ENCODE measurements at places on chromosomes 1 and 21.

GRCh38 chr1:218874313-218874712 lies 299.4 kb upstream of the LYPLAL1 start:
- DNase-seq: no peak

- no peak for DNase-seq
Observed at GRCh38 chr1:218494449-218494852, 149.3 kb downstream of the TGFB2 start.

DNA sequence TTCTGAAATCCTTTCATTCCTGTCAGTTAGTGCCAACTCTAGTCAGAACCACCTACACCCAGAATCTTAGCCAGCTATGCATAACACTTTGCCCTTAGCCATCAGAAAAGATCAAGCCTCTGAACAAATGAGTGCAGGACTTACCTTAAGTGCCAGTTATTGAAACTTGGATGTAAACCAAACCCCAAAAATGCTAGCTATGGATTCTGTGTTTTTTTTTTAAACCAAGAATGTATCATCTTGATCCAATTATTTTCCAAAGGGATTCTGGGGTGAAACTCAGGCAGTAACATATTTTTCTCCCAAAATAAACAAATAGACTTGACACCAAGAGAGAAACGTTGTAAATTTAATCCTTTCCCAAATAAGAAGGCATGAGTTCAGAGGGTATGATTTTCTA lies 538.6 kb upstream of the ADAMTS5 start:
- DNase-seq: no peak

DNA sequence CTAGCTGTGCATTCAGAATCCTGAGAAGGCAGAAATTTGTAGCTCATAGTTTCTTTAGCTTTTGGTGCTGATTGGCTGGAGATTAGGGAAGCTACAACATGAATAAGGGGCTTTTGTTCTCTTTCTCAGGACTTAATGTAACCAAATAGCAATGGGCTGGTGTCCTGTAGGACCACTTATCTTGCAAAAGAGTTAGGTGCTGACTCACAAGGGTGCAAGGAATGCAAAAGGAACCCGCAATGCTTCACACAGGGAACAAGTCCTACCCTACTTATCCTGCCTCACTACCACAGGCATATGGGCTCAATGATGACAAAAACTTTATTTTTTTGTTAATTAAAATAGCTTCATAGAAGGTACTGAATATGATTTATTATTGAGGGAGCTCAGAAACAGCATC lies 541.5 kb downstream of the AMY1C start:
- DNase-seq: no peak

GRCh38 chr1:6574818-6575217 lies 5.0 kb upstream of the ZBTB48 start:
- no peak for DNase-seq

- DNase-seq: no peak
Observed at GRCh38 chr1:216184126-216184680, 239.0 kb downstream of the USH2A start.

DNA sequence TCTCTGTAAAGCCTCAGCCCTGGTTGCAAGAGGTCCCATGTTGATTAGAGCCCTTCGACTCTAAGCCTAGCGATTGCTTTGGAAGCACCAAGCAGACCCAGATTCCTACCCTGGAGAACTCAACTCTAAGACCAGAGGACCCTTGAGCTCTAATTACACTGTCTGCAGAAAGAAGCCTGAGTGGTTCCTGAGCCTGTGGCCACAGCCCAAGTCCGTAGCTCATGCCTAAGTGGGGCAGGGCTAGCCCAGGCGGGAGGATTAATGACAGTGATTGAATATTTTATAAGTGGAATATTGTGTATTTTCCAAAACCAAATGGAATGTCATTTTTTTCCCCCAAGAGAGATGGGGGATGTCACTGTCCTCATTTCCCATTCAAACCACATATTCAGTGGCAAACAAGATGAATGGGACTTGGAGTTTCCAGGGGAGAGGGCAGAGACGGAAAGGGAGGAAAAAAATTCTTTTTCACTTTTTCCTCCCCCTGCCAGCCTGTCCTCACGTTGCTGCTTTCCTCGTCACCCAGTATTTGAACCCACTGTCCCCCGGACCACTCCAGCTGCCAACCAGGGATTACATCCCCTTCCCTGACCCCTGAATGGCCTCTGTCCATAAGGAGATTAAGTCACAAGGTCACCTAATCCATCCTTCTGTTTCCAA lies 79.6 kb upstream of the CTTNBP2NL start:
- no peak for DNase-seq

GRCh38 chr1:109642626-109643025 lies 13.3 kb upstream of the GSTM4 start:
- DNase-seq: no peak

DNA sequence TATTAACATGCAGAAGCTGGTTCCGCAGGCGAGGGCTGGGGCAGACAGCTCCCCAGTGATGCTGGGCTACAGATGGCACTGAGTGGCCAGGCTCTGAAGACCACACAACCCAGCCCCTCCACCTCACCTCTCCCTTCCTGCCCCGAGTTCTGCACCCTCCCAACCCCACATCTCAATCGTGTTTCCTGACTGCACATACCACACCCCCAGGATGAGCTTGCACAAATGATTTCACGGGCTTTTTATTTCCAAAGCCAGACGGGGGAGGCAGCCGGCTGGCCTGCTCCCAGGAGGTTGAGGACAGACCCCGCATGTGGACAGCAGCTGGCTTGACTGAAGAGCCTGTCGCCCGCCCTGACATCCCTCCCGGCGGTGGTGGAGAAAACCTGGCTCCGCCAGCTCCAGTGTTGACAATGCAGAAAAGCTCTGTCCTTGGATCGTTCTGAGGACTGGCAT lies 21.4 kb upstream of the ALDH4A1 start:
- no peak for DNase-seq

DNA sequence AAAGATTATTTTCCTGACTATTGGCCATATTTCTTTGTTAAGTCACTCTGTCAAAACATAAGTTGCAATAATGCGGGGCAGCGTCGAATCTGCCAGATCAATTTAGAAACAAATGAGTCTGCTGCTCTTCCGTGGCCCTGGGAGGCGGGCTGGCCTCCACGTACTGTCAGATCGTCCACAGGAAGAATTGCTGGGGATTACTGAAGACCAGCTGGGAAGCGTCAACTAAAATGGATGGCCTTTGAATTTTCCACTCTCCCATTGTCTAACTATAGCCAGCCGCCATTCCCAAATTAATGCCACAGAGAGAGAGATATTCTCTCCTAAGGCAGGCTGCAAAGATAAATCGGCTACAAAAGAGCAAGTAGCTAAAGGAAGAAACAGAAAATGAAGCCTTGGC lies 560.2 kb downstream of the SMYD3 start:
- DNase-seq: no peak

DNA sequence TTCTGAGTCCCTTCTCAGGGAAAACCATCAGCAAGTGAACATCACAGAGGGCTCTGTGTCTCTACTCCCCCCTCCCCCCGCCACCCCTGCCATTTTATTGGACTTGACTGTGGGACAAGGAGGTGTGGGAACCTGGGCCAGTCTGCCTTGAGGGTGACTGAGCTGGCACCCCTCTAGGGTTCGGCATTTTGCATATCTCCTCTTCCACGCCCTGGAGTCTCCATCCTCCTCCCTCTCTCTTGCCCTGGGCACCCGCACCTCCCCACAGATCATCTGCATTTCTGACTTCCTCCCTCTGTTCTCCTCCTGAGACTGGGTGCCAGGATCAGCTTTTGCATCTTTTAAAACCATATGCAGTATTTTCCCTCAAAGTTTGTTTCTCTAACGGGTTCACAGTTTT lies 107.1 kb upstream of the ERRFI1 start:
- no peak for DNase-seq

DNA sequence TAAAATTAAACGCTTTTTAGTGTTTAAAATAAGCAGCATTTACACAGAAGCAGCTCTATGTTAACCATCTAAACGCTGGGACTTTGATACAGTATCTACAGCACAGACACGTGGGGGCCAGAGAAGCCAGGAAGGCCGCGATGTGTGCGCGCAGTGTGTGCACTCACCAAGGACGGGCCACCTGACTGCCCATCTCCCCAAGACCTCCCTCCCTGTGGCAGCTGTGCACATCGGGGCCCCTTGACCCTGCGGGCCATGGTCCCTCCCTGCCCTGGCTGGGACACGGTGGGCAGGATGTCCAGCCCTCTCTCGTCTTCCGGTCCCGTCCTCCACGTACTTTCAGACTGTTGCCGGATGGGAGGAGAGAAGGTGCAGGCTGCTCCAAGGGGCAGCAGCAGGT lies 4.2 kb downstream of the TAS1R3 start:
- no peak for DNase-seq

- no peak for DNase-seq
Observed at GRCh38 chr1:218772575-218772974, 401.1 kb upstream of the LYPLAL1 start.

GRCh38 chr1:209074575-209075250 lies 508.8 kb upstream of the CAMK1G start:
- DNase-seq: no peak

- DNase-seq: no peak
Observed at GRCh38 chr1:161950377-161950776, 73.3 kb downstream of the OLFML2B start.
